Dermis blood vessel endothelial cell (primary cell): ENCODE measurements at places on chromosomes 6 and 20. TPM values are rescaled to one million over a fixed set of nuclear protein-coding genes. Genes with fewer than 3 reads are reported as not detected.

GRCh38 chr20:48096957-48097890 lies 311.9 kb upstream of the SULF2 start:
- DNase-seq = no peak

DNA sequence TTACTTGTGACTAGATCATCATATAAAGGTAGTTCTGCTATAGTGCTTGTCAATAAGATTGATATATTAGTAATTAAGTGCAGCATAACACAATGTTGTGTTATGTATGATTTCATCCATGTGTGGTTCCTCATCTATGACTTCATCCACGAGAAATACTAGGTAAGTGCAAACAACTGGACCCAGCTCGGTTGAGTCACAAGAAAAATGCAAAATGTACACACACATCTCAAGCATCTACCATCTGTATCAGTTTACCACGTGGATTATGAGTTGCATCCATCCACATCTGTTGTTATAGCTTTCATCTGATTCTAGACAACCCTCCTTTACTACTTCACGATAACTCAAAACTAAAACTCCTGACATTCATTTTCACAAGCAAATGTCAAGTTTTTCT lies 517.0 kb upstream of the CITED2 start:
- no peak for DNase-seq

- no peak for DNase-seq
These were observed 727.8 kb downstream of the QKI start for GRCh38 chr6:164142322-164142721.

DNA sequence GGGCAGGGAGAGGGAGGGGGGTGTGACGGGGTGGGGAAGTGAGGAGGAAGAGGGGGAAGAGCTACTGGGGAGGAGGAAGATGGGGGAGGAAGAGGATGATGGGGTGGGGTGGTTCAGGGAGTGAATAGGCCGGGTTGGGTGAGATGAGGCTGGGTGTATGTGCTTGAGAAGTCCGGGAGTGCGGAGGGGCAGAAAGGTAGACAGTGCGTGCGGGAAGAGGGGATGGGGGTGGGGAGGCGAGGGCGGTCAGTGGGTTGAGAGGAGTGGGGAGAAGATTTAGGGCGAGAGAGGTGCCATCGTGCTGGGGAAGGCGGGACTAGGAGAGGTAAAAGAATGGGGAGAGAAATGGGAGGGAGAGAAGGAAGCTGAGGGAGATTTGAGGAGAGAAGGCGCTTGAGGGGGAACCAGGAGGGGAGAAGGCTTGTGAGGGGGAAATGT lies 30.9 kb upstream of the NOTCH4 start:
- DNase-seq = no peak

DNA sequence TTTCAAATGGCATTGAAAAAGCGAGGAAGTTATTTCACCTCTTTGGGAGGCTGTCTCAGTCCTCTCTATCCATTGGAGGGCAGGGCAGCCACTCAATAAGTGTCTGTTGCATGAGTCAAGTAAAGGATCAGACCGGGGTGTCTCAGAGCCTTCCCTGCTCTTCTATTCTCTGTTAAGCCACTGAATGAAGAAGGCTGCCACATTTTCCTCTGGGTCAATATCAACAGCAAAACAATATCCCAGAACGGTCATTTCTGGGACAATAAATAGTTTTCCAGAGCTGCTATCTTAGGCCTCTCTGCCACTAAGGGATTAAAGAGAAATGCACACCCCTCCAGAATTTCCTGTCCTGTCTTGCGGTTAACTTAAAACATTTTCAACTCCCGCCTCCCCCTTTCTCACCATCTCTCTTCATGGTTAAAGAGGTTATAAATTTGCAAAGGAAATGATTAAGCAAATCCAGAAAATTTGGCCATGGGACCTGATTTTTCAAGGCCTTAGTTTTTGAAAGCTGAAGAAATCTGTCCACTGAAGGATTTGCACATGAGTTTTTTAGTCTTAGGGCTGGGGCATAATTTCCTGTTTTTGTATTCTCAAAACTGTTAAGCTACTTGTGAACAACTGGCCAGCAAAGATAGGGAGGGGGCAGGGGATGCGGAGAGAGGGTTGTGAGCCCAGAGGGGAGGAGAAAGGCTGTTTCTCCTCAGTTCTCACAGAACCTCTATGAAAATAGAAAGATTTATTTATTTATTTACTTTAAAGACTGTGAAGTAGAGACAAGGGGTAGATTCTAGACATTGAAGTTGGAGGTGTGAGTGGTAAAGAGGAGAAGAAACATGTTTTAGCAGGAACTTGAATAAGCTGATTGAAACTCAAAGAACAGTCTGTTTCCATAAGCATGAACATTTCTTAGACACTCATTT lies 135.7 kb downstream of the BCAS1 start:
- peak; percentile 80 for DNase-seq

DNA sequence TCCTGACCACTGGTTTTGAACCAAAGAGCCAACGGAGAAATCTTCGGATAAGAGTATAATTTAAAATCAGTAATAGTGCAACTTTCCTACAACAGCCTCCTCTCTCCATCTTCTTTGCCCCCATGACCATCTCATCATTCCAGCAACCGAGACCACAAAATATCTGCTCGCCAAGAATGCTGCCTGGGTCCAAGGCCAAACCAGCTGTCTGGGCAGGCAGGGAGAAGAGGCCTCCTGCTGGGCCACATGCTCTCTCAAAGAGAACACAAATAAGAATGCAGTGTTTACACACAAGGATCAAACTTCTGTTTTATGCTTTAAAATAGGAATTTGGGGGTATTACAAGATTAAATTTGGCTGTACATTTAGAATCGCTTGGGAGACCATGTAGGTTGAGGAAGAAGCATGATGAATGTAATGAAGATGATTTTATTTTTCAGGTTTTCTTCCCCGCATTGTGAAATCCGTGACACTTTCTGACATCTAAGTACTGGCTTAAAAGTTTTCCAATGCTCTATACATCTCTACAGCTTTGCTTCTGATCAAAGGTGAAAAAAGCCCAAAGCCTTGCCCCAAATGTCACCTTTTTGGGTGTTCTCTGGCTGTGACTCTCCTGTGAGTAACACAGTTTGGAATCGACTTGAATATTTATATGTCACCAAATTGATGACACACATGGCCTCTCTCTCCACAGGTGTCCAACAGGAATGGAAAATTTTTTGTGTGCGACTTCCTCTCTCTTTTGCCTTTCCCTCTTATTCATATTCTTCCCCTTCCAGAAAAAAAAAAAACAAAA lies 79.4 kb upstream of the PROKR2 start:
- no peak for DNase-seq

GRCh38 chr20:40279390-40279789 lies 409.6 kb downstream of the MAFB start:
- DNase-seq = peak; percentile 47

- no peak for DNase-seq
These were observed 283.9 kb upstream of the SUPT3H start for GRCh38 chr6:45661661-45662060.

- DNase-seq = no peak
These were observed 64.2 kb upstream of the BTN3A2 start for GRCh38 chr6:26300828-26301227.

GRCh38 chr20:41268917-41269652 lies 48.4 kb downstream of the ZHX3 start:
- no peak for DNase-seq

- no peak for DNase-seq
These were observed 361.9 kb upstream of the JARID2 start for GRCh38 chr6:14883921-14884320.

GRCh38 chr6:39402239-39402751 lies 79.8 kb upstream of the KCNK16 start:
- DNase-seq = no peak

DNA sequence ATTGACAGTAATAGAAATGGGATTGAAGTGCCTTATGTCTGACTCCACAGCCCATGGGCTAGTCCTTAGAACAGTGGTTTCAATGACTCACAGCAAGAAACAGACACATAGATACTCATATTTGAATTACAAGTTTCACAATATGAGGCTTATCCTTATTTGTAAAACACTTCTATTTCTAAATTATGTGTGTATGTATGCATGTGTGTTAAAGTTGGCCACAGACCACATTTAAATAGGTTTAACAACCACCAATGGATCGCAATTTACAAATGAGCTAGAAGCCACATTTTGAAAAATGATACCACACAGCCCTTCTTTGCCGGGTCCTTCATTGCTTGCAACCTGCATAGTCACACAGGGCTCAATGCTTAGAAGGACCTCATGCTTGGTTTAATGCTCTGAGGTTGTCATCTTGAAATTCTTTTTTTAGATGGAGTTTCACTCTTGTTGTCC lies 157.8 kb upstream of the PREP start:
- no peak for DNase-seq

DNA sequence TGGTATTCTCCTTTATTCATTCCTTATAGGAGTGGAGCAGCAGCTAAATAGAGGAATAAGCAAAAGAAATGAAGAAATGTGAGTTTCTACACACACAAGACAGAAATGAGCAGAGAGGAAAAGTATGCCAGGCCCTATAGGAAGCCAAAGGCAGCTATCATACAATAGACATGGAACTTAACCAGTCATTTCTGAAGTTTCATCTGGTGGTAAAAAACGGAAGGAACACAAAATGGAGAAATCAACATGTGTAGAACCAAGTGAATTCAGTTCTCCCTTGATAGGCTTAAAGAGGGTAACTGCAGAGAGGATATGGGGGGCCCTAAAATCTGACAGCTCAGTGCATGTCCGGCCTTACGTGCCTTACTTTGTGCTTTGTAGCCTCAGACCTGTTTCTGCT lies 44.6 kb downstream of the TSBP1 start:
- DNase-seq = no peak

DNA sequence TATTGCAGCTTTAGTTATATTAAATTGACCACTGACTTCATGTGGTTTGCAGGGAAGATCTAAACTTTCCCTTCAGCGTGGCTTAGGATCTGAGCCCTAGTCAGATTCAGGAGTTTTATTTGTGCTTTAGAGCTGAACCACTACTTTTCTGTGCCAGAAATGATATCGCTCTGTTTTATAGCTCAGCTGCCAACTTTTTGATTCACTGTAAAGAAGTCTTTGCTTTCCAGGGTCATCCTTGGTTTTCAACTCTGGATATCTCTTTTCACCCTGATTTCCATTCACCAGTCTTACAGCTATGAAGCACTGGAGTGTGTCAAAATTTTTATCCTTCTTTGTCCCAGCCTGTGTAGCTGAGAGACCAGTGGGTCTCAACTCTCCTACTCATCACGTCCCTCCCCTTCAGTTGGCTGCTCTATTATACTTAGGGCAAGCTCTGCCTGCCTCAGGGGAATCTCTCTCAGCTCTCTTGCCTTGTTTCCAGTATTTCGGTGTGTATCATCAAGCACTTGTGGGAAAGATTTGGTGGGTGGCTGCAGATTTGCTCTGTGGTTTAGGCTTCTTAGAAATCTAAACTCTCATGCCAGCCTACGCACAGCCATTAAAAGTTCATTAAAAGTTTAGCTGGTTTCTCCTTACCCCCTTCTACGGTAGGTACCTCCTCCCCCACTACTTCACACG lies 425.5 kb downstream of the TENT5A start:
- DNase-seq = no peak

DNA sequence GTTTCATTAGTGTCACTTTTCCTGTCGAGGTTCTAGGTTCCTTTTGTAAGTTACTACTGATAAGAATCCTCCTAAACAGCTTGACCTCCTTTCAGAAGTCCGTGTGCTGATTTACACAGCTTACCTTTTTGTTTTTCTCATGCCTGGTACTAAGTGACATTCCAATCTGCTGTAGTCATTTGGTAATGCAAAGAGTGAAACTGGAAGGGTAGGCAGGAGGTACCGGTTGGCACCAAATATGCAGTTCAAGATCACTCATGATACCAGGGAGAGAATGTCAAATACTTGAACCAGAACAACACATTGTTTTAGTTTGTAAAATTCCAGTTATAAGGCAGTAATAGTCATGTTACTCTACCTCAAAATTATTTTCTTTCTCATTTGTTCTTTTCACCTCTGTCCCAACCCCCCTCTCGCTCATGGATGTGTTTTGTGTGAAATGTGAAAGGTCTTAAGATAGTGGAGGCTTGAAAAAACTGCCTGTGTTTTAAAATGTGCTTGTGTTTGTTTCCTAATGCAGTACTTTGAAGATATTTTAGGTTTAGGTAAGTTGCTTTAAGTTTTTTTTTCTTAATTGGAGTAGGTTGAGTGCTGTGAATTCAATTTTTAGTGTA lies 23.2 kb downstream of the AFDN start:
- DNase-seq = peak; percentile 68

GRCh38 chr20:40442181-40442963 lies 246.7 kb downstream of the MAFB start:
- no peak for DNase-seq

DNA sequence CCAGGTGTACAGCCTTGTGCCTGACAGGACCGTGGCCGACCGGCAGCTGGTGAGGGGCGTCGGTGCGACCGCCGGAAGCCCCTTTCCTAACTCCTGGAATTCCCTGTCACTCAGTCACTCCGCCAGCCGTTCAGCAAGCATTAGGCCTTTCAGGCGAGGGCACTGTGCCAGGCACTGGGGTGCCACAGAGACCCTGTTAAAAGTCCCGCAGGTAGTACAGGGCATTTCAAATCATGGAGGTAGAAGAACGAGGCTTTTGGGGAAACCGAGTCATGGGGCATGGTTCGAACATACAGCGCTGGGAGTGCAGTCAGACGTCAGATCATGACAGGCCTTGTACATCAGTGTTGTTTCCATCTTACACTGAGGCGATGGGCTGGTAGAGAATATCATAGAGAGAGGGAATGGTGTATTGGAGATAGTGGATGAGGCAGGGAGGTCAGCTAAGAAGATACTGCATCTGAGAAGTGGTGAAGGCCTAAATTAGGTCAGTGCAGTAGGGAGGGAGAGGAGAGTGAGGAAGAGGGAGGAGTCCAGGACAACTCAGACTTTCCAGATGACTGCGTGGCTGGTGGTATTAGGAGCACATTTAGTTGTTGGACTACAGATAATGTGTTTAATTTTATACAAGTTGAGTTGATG lies 892 bp upstream of the DXO start:
- DNase-seq = peak; percentile 49

- peak; percentile 42 for DNase-seq
These were observed 201.3 kb upstream of the BTBD3 start for GRCh38 chr20:11716239-11716944.

DNA sequence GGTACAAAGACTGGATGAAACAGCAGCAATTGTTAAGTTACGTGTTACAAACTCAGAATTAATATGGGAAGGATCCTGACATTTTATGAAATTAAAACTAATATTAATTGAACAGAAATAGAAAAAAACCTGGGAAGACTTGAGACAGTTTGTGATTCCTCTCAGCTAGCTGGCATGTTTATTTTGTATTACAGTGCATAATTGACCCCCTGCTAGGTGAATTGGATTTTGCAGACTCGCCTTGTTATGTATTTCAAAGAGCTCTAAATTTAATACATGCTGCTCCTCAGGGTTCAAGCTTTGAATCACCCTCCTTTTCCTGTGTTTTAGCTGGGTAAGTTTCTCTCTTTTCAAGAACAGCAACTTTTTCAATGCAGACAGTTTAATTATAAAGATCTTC lies 339.4 kb downstream of the PLCB1 start:
- no peak for DNase-seq

Gene SPAG4
- total RNA-seq = 10.0 and 19.1 TPM in 2 replicates

Gene CDH4
- total RNA-seq = 0.17 and 0.47 TPM in 2 replicates

Gene TFAP2D
- not detected in 2 replicates for total RNA-seq

Gene PPP1R14C
- not detected in 2 replicates for total RNA-seq

Gene BANF2
- total RNA-seq = not detected in 2 replicates

Gene AIF1
- total RNA-seq = not detected in 2 replicates

Gene SHLD1
- total RNA-seq = 2.6 and 3.4 TPM in 2 replicates

Gene SLC13A3
- 0.05 TPM in 1 of 2 replicates, not detected in the other for total RNA-seq
